ENCODE measurements at places on chromosomes 11 and 22.

GRCh38 chr22:31127181-31127772 is 4.5 kb downstream of the INPP5J start:
- DNase-seq, result no peak

DNA sequence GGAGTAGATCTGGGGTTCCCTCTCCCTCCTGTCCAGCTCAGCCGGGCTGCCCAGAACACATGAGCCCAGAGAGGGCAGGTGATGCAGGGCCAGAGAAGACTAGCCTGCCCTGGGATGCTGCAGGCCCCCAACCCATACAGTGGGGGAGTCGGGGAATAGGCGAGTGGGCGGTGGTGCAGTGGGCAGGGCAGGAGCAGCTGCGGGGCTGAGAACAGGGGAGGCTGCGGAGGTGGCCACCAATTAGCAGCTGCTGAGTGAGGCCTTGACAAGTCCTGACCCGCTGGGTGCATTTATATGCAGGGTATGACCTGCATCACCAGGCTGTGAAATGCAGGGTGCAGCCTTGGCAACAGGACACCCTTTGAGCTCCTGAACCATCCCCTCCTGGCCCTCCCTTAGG is 43.1 kb downstream of the NFAM1 start:
- DNase-seq, result no peak

DNA sequence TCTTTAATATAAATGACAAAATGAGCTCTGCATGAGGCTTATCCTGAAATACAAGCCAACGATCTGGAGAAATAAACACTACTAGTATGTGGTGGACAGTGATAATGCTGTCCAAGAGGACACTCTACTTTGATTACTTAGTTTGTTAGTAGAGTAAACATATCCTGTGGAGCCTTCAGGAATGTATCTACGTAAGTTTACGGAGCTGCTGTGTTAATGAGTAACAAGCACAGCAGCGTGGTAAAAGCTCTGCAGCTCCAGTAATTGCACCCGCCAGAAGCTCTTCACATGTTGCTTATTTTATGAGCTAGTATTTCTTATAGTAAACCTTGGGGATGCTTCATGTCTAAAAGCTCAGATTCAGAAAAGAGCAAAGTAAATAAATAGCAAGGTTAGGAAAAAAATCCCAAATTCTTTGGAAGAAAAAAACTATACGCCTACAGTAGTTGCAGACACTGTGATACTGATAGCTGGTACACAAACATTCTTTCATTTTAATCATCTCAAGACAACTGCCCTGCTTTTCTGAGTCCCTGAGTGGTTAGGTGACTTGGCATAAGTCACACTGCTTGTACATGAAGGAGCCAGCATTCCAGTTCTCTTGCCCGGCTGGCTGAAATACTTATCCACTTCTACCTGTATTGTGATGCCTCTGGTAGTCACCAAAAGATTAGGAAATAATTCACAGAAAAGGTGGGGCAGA is 32.7 kb upstream of the CCDC34 start:
- DNase-seq, result no peak

DNA sequence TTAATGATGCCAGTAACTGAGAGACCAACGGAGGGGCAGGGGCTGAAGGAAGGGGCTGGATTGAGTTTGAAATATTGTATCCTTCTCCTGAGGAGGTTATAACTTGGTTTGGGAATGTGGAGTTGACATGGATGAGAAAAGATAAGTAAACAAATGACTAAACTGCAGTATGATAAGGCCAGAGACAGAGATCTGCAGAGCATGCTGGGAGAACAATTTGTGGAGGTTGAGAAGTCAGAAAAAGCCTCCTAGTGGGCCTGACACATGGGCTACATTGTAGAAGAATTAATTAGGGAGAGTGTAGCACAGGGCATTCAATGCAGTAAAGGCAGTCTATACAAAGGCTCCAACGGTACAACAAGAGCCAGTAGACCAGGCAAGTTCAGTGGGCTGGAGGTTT is 55.9 kb downstream of the SPON1 start:
- no peak for DNase-seq

DNA sequence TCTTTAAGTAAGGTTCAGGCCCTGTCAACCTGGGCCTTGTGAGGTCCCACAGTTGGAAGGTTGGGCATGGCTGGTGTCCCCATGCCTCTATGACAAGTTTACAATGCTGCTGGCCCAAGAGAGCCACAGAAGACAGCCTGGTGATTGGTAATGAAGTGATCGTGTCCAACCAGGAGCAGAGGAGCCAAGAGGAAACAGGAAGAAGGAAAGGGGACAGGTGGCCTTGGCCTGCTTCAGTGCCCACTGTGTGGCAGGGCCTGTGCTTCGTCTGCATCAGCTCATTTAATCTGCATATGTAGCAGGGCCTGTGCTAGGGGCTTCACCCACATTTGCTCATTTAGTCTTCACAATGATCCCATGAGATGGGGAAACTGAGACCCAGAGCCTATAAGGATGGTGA is 42.1 kb upstream of the CSNK2A3 start:
- DNase-seq, result no peak

DNA sequence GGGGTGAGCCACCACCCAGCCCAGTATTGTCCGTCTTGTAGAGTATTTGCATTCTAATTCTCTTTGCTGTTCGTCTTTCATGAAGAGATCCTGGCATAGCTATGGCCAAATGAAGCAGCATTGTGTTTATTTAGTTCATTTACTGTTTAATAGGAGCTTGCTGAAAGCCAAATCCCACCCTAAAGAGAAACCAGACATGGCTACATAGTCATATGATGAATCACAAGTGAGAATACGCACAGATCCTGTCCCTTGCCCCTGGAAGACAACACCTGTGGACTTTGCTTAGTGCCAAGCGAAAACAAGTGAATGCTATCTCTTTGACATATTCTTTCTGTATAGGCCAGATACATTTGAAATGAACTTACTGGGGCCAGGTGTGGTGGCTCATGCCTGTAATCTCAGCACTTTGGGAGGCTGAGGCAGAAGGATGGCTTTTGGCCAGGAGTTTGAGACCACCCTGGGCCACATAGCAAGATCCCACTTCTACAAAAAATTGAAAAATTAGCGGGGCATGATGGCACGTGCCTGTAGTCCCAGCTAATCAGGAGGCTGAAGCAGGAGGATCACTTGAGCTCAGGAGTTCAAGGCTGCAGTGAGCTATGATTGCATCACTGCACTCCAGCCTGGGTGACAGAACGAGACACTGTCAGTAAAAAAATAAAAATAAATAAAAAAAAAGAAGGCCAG is 5.1 kb upstream of the ARFGAP3 start:
- DNase-seq, result no peak

GRCh38 chr22:23248583-23248982 is 68.3 kb downstream of the BCR start:
- DNase-seq, result no peak

DNA sequence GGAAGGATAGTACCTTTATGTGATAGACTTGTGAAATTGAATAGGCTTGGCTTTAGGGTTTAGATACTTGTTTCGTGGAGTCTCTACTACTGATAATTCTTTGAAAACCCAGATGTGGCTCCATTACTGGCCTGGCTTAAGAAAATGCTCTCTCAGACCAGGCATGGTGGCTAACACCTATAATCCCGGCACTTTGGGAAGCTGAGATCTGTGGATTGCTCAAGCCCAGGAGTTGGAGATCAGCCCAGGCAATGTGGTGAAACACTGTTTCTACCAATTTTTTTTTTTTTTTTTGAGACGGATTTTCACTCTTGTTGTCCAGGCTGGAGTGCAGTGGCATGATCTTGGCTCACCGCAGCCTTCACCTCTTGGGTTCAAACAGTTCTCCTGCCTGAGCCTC is 40.9 kb downstream of the ATG13 start:
- DNase-seq, result no peak

DNA sequence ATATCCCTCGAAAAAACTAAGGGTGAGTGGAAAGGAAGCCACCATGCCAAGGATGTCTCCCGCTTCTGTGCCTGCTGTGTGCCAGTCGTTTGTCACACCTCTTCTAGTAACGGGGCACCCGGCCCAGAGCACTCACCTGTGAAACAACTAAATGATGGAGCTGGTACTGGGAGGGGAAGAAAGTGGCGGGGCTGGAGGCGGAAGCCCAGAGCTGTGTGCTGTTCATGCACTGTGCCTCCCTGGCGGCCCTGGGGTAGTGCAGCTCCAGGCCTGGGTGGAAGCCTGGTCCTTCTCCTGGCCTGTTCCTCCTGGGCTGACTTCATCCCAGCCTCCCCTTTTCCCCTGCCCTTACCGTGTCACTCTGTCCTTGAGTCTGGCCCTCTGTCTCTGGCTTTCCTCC is 130.2 kb downstream of the CEP164 start:
- DNase-seq, result no peak

DNA sequence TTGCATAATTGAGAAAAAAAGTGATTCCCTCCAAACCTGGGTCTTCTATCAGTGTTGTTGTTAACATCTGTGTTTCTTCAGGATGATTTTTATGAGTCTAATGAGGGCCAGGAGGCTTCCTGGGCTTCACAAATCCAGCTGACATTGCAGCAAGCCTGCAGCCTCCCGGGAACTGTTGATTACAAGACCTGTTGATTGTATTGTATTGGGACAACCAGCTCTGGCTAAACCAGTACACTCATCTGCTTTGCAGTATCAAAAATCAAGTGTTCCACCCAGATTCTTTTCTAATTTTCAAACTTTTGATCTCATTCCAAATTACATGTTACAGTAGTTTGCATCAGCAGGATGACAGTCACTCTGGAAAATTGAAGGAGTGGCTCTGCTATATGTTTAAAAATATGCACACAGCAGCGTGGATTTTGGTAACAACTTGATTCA is 16.1 kb upstream of the PRSS23 start:
- no peak for DNase-seq

GRCh38 chr11:120746376-120746775 is 234.8 kb downstream of the GRIK4 start:
- no peak for DNase-seq
